Liver (tissue), 10 donors: ENCODE measurements at places on chromosomes 1 and 21.

DNA sequence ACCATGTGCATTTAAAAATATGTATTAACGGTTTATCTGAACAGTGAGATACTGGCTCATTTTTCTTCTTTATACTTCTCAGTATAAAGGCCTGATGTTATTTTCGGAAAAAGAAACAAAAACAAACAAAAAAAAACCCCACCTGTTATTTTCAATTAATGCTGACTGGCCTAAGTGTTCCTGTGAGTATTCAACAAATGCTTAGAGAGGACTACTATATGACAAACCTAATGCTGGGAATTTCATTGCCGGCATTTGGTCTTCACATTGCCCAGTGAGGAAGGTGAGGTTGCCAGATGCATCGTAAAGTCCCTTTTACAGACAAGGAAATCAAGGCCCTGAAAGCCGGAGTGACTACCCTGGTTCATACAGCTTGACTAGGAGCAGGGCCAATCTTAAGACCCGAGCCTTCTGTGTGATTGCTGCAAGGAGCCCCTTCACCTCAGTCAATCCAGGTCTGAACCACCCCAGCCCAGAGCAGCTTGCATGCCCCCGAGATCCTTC lies 599 bp downstream of the MRPL24 start:
- peaks cover 10% of the 10 kb centered on the region for H3K36me3 ChIP-seq
- no peak for DNase-seq
- peaks cover 3% of the 10 kb centered on the region for H3K4me1 ChIP-seq
- peak overlapping the region; percentile 60 for H3K4me3 ChIP-seq

GRCh38 chr1:223628233-223629125 lies 37.0 kb downstream of the CAPN8 start:
- DNase-seq = peak; percentile 63
- H3K4me3 ChIP-seq = no peak overlapping the region
- H3K36me3 ChIP-seq = no peaks in the 10 kb centered on the region
- no peak overlapping the region for H3K27ac ChIP-seq
- H3K4me1 ChIP-seq = peaks cover 1% of the 10 kb centered on the region

GRCh38 chr1:50342525-50342924 lies 80.7 kb downstream of the DMRTA2 start:
- no peaks in the 10 kb centered on the region for H3K4me1 ChIP-seq
- no peaks in the 10 kb centered on the region for H3K36me3 ChIP-seq
- H3K27ac ChIP-seq = no peak overlapping the region
- no peaks in the 10 kb centered on the region for H3K27me3 ChIP-seq
- DNase-seq = no peak
- no peak overlapping the region for H3K4me3 ChIP-seq

GRCh38 chr1:183212870-183213269 lies 26.8 kb downstream of the LAMC2 start:
- peaks cover 2% of the 10 kb centered on the region for H3K4me1 ChIP-seq
- H3K36me3 ChIP-seq = no peaks in the 10 kb centered on the region
- H3K27ac ChIP-seq = no peak overlapping the region
- no peak overlapping the region for H3K4me3 ChIP-seq
- no peaks in the 10 kb centered on the region for H3K27me3 ChIP-seq
- DNase-seq = no peak
